ENCODE measurements at places on chromosomes 7 and 10. TPM values are rescaled to one million over a fixed set of nuclear protein-coding genes. Genes with fewer than 3 reads are reported as not detected.

DNA sequence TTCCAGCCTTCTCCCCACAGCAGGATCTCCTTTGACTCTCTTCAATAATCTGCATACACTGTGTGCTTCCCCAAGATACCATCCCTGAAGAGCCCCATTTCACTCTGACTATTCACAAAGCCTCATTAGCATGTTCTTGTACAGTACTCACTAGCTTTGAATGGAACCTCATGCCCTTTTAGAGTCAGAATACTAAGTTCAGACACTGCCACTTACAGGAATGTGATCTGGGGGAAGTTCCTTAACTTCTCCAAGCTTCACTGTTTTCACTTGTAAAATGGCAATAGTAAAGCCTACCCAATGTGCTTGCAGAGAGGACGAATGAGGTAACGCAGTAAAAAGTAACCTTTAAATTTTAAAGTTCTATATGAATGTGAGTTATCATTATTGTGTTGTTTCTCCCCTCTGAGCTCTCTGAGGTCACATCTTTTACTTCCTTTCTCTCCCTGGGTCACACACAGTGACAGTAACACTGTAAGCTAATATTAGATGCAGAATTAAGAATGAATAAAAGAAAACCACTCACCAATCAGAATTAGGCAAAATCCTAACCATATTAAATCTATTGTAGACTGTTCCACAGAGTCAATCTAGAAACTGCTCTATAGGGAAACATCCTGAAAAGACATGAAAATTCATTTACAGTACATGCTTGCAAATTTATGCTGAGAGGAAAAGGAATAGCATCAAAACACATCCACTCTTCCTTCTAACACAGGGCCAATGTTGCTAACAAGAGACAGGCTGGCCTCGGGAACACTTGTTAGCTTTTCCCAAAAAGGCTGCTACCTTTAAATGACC is 64.2 kb upstream of the IL6 start:
- no peaks in the 10 kb centered on the region for H3K36me3 ChIP-seq
- peaks cover 17% of the 10 kb centered on the region for H3K27me3 ChIP-seq
- DNase-seq: no peak
- peak overlapping the region; percentile 41 for H3K4me3 ChIP-seq
- H3K4me1 ChIP-seq: peaks cover 50% of the 10 kb centered on the region

DNA sequence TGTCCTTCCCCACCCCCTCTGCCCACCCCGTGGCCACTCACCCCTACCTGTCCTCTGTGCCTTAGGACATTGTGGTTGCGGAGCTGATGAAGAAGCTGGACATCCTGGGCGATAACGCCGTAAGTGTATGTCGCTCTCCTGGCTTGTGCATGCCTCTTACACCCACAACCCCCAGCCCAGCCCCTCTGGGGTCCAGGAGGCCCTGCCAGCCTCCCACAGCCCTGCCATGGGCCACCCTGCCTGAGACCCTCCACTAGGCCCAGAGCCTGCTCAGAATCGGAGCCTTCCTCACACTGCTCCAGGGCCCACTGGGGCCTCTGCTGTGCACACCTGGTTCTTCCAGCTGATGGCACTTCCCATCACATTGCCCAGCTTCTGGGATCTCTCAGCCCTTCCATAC is 36.8 kb upstream of the DPYSL4 start:
- H3K4me1 ChIP-seq: no peaks in the 10 kb centered on the region
- H3K36me3 ChIP-seq: no peaks in the 10 kb centered on the region
- no peak overlapping the region for H3K4me3 ChIP-seq
- DNase-seq: peak; percentile 3
- H3K27ac ChIP-seq: no peak overlapping the region
- no peaks in the 10 kb centered on the region for H3K27me3 ChIP-seq

DNA sequence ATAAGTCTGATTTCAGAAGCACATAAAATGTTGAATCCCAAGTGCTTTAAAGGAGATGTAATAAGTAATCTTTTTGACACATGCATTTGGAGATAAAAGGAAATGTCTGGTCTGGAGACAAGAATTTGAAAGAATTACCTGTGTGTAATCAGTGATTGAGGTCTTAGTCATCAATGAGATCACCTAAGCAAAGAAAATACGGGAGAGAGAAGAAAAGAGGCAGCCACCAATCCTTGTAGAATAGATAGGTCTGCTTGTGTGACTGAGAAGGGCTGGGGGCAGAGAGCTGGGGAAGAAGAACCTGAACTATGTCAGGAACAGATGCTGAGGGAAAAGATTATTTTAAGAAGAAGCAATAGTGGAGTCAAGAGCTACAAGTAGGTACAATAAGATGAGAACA is 49.3 kb upstream of the ITPRID1 start:
- DNase-seq: no peak
- H3K27me3 ChIP-seq: peaks cover 4% of the 10 kb centered on the region
- no peak overlapping the region for H3K4me3 ChIP-seq
- no peaks in the 10 kb centered on the region for H3K36me3 ChIP-seq

- H3K4me1 ChIP-seq: peaks cover 11% of the 10 kb centered on the region
- DNase-seq: no peak
- H3K27me3 ChIP-seq: no peaks in the 10 kb centered on the region
- no peak overlapping the region for H3K4me3 ChIP-seq
Measured at GRCh38 chr10:3820255-3820654, 35.2 kb upstream of the KLF6 start.

- no peaks in the 10 kb centered on the region for H3K27me3 ChIP-seq
- H3K27ac ChIP-seq: no peak overlapping the region
- DNase-seq: no peak
- no peak overlapping the region for H3K4me3 ChIP-seq
Measured at GRCh38 chr10:15236340-15236739, 67.8 kb upstream of the NMT2 start.

DNA sequence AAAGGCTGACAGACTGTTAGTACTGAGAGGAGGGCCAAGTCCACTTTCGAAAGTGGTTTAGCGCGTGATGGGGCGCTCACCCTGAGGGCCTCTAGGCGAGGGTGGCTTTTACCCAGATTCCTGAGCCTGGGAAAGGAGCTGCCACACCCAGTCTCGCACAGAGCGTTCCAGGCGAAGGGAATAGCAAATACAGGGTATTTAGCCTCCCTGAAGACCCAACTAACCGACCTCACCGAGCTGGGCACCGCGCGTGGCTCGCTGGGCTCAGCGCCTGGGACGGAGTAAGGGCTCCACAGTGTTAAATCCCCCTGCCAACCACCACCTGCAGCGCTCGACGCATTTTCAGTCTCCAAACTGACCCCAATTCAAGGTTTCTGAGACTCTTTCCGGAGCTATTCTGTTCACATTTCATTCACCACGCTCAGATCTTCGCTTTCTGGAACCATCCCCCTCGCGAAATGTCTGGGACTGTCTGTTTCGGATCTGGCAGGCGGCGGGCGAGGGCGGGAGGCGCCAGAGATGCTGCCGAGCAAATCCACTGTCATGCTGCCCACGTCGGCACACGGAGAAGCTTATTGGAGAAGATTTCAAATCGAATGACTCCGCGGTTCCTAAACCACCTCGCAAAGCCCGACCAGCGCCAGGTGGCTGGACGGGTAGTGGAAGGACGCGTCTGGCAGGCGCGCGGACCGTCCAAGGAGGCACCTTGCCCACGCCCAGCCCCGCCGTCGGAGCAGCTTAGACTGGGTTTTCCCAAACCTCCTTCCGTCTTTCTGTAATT is 1.4 kb upstream of the OSBPL3 start:
- no peaks in the 10 kb centered on the region for H3K27me3 ChIP-seq
- peaks cover 43% of the 10 kb centered on the region for H3K4me1 ChIP-seq
- peaks cover 9% of the 10 kb centered on the region for H3K36me3 ChIP-seq
- H3K4me3 ChIP-seq: peak overlapping the region; percentile 90

- peaks cover 8% of the 10 kb centered on the region for H3K4me1 ChIP-seq
- H3K4me3 ChIP-seq: no peak overlapping the region
- H3K27me3 ChIP-seq: peaks cover 19% of the 10 kb centered on the region
- H3K27ac ChIP-seq: no peak overlapping the region
- no peaks in the 10 kb centered on the region for H3K36me3 ChIP-seq
Measured at GRCh38 chr10:133127291-133128125, 32.5 kb upstream of the KNDC1 start.

DNA sequence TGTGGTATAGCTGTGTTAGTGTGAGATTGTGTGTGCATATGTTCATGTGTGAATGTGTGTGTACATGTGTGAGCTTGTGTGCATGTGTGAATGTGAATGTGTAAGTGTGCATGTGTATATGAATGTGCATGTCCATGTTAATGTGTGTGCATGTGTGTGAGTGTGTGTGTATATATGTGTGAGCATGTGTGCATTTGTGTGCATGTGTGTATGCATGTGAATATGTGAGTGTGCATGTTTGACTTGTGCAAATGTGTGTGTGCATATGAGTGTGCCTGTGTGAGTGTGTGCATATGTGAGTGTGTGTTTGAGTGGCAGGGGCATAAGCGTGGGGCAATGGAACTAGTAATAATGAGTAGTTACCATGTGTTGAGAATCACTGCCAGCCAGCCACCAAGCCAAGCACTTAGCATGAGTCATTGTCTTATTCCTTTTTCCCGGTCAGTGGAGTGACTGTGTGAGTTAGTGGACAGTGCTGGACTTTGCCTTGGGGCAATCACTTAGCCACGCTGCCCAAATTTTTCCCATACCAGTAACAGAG is 46.3 kb upstream of the SHH start:
- H3K27ac ChIP-seq: no peak overlapping the region
- H3K4me3 ChIP-seq: no peak overlapping the region
- no peak for DNase-seq
- H3K27me3 ChIP-seq: peaks cover 3% of the 10 kb centered on the region
- H3K36me3 ChIP-seq: no peaks in the 10 kb centered on the region

- no peak overlapping the region for H3K27ac ChIP-seq
- peaks cover 15% of the 10 kb centered on the region for H3K4me1 ChIP-seq
- no peak for DNase-seq
- H3K36me3 ChIP-seq: no peaks in the 10 kb centered on the region
- no peak overlapping the region for H3K4me3 ChIP-seq
Measured at GRCh38 chr7:134318443-134318842, 1.7 kb upstream of the SLC35B4 start.

DNA sequence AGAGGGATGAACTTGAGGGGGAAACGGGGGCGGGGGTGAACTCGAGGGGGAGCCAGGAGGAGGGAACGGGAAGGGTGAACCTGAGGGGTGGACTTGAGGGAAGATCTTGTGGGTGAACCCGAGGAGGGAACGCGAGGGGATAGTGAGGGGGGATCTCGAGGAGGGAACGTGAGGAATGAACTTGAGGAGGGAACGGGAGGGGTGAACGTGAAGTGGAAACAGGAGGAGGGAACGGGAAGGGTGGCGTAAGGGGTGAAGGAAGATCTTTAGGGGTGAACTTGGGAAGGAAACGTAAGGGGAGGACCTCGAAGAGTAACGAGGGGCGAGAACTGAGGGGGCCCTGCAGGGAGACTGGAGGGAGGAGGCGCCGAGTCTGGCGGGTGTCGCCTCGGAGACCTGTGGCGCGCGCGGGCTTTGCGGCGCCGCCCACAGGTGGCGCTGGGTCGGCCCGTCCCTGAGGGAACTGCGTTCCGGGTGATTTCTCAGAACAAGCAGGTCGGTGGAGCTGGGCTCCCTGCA is 651 bp downstream of the MYO3A start:
- peak; percentile 47 for DNase-seq
- peak overlapping the region; percentile 21 for H3K27ac ChIP-seq
- H3K4me1 ChIP-seq: peaks cover 7% of the 10 kb centered on the region
- H3K4me3 ChIP-seq: peak overlapping the region; percentile 46
- no peaks in the 10 kb centered on the region for H3K36me3 ChIP-seq

GRCh38 chr10:123807444-123808035 is 84.1 kb downstream of the CPXM2 start:
- no peak for DNase-seq
- no peak overlapping the region for H3K27ac ChIP-seq
- no peaks in the 10 kb centered on the region for H3K4me1 ChIP-seq
- H3K4me3 ChIP-seq: no peak overlapping the region

GRCh38 chr7:17746020-17746530 is 194.2 kb downstream of the SNX13 start:
- no peak overlapping the region for H3K4me3 ChIP-seq
- H3K4me1 ChIP-seq: no peaks in the 10 kb centered on the region
- DNase-seq: no peak
- no peaks in the 10 kb centered on the region for H3K36me3 ChIP-seq
- no peak overlapping the region for H3K27ac ChIP-seq

The BHLHA15 gene
- 0.23 TPM for total RNA-seq

The WEE2 gene
- total RNA-seq: not detected

The CCDC136 gene
- 7.7 TPM for total RNA-seq

The PTPN12 gene
- 12.0 TPM for total RNA-seq

The CALML5 gene
- not detected for total RNA-seq

The GPR141 gene
- total RNA-seq: not detected

The PLA2G12B gene
- total RNA-seq: not detected

The TFPI2 gene
- not detected for total RNA-seq

The VIPR2 gene
- 0.42 TPM for total RNA-seq

The PWWP2B gene
- total RNA-seq: 2.4 TPM
